ENCODE measurements at places on chromosomes 2 and 18. TPM values are rescaled to one million over a fixed set of nuclear protein-coding genes. Genes with fewer than 3 reads are reported as not detected.
A peak's percentile ranks its signal among the peaks of the same experiment; 100 is the strongest.

- DNase-seq, result no peak
Observed at GRCh38 chr18:77911971-77912605, 662.4 kb downstream of the GALR1 start.

DNA sequence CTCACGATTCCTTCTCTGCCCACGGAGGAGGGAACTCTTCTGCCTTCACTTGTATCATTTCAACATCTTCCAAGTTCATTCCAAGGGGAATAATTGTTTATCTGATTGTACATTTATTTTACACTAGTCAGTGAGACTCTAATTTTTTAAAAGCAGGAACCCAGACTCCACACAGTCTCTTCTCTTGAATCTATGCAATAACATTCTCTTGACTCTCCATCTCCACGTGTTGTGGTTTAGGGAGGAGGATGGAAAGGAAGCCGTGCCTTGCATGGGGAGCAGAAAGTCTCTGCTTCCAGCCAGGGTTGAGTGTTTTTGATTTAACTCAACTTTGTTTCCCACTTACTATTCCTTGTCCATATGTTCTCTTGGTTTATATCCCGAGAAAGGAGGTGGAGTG is 131.1 kb upstream of the RIOK3 start:
- DNase-seq, result no peak

The ANKRD30BL gene
- total RNA-seq, result 3.4 TPM

GRCh38 chr18:36420826-36421225 is 123.3 kb downstream of the FHOD3 start:
- no peak for DNase-seq

The CIB4 gene
- 0.83 TPM for total RNA-seq

GRCh38 chr2:161426455-161426921 is 10.4 kb downstream of the TBR1 start:
- peak; percentile 84 for DNase-seq

GRCh38 chr2:58539973-58540372 is 298.8 kb upstream of the FANCL start:
- peak; percentile 58 for DNase-seq

The CYS1 gene
- total RNA-seq, result 2.0 TPM

DNA sequence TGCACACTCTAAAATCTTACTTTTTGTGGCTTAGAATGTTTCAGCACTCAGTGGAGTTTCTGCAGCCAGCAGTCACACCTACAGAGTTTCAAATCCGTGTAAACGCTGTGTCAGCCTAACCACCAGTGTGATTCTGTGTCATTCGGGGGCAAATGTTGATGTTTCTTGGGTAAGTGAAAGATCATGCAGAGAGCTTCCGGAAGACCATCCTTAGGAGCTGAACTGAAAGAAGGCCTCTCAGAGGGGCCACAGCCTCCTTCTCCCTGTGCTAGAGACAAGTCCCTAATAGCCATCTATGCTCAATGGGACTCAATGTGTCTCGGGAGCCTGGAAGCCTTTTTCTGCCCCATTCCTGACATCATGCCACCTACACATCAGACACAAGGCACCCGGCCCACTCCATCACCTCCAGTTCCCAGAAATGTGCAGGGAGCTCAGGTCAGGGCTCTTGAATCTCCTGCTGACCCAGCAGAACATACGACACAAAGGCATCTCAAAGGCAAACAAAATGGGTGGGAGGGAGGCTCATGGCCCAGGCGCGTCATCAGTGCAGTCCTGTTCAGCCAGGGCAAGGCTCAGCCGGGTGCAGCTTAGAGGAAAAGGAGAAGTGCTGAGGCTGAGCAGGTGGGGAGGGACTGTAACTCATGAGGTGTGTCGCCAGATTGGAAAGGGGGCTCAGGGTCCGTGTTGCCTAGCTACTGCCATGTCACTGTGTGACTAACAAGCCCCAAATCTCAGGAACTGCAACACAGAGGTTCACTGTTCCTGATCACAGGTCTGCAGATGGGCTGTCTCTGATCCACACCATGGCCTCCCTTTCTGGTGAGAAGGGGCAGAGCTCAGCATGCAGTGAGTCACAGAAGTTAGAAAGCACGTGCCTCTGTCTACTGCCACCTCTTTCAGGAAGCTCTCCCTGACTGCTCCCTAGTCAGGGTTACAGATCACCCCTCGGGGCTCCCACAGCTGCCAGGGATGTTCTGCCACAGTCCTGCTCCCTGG is 82.0 kb downstream of the SMAD7 start:
- no peak for DNase-seq

DNA sequence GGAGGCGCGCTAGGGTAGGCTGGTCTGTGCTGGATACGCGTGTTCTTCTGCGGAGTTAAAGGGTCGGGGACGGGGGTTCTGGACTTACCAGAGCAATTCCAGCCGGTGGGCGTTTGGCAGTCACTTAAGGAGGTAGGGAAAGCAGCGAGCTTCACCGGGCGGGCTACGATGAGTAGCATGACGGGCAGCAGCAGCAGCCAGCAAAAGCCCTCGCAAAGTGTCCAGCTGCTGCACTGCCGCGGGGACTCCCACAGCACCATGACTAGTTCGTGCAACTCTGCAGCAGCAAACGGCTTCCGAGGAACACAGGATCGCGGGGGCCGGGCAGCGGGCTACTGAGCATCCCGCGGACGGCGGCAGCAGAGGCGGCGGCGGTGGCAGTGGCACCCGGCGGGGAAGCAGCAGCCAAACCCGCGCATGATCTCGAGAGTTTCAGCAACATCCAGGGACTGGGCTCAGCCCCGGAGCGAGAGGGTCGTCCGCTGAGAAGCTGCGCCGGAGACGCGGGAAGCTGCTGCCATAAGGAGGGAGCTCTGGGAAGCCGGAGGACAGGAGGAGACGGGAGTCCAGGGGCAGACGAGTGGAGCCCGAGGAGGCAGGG is 368 bp downstream of the TMEFF2 start:
- DNase-seq, result no peak

DNA sequence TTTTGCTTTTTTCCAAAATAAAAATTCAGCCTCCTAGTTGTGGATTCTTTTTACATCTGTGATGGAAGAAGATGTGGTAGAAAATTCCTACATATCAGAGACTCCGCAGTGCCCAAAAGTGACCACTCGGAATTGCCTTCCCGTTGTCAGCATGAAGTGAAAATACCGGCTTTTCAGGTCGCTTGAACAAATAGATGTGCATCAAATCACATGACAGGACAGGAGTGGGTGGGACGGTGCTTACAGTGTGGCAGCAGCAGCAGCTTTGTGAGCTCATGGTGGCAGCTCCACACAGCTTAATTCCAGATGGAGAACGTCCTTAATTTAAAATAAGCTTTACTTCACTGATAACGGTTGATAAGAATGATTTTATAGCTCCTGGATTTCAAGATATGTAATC is 20.3 kb downstream of the SALL3 start:
- no peak for DNase-seq

GRCh38 chr2:132857319-132857718 is 187.3 kb upstream of the LYPD1 start:
- DNase-seq, result no peak
